ENCODE measurements at places on chromosomes 13 and 19. TPM values are rescaled to one million over a fixed set of nuclear protein-coding genes. Genes with fewer than 3 reads are reported as not detected.

DNA sequence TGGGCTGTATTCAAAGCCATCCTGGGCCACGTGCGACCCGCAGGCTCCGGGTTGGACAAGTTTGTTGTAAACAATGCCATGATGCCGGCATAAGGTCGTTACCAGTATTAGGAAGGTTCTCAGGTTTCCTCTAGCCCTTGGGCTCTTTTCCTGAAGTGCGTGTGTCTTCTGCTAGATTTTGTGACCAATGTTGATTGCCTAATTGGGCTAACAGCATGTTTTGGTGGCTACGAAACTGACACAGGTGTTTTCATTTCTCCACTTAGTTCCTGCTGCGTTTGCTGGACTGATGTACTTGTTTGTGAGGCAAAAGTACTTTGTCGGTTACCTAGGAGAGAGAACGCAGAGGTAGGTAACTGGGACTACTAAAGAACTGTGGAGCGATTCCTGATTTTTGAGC lies 20.3 kb downstream of the ALOX5AP start:
- no peak overlapping the region for H3K27ac ChIP-seq
- no peaks in the 10 kb centered on the region for H3K36me3 ChIP-seq
- H3K27me3 ChIP-seq, result no peaks in the 10 kb centered on the region
- H3K4me1 ChIP-seq, result peaks cover 17% of the 10 kb centered on the region
- H3K4me3 ChIP-seq, result peak overlapping the region; percentile 27

Gene FREM2
- total RNA-seq, result 0.53 TPM

Gene SHISA7
- not detected for total RNA-seq

Gene ARL11
- total RNA-seq, result 3.7 TPM

Measured in PC-9 (cell line).